GM23248 (cell line): ENCODE measurements at places on chromosomes 3 and 15. TPM values are rescaled to one million over a fixed set of nuclear protein-coding genes. Genes with fewer than 3 reads are reported as not detected.

DNA sequence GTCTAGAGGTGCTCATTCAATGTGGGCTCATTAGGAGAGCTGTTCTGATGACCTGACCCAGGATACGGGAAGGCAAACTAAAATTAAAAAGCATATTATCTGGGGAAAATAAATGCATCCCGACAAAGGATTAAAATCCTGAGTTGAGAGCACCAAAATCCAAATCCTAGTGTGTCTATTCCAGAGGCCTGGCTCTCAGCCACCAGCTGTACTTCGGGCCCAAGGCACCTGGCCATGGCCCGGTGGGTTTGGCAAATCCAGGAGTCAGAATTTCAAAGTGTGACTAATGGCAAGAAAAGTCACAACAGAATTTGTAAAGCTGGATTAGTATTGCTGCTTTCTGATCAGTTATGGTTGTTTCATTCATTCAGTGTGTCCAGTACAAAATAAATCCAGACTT lies 2.6 kb upstream of the LYSMD4 start:
- H3K4me3 ChIP-seq: no peak overlapping the region
- no peak overlapping the region for H3K27ac ChIP-seq
- DNase-seq: no peak
- H3K4me1 ChIP-seq: peaks cover 6% of the 10 kb centered on the region; the same call in 1 of the 2 replicates
- no peaks in the 10 kb centered on the region for H3K36me3 ChIP-seq

- H3K27ac ChIP-seq: no peak overlapping the region
- H3K36me3 ChIP-seq: no peaks in the 10 kb centered on the region
Observed at GRCh38 chr3:58539626-58540025, 2.6 kb upstream of the ACOX2 start.

DNA sequence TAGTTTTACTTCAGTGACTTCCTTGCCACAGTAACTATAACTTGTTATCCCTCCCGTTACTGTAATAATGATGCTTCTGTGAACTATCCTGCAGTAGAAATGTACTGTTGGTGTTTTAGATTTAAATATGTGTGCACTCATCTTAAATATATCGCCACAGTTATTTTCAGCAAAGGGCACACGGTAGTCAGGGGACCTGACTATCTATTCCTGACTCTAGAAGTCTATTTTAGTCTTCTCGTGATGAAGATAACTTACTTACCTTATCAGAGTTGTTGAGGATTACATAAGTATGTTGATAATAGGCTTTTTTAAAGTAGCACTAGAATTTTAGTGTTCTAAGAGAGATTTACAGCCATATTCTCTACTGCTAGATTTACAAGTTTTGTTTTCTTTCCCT lies 65.3 kb downstream of the ECT2 start:
- H3K4me1 ChIP-seq: no peaks in the 10 kb centered on the region
- H3K27ac ChIP-seq: no peak overlapping the region
- H3K4me3 ChIP-seq: no peak overlapping the region
- no peak for DNase-seq
- H3K36me3 ChIP-seq: peaks cover 18% of the 10 kb centered on the region

GRCh38 chr15:75456710-75457109 lies 5.2 kb upstream of the SIN3A start:
- peaks cover 21% of the 10 kb centered on the region for H3K4me1 ChIP-seq
- no peaks in the 10 kb centered on the region for H3K27me3 ChIP-seq
- H3K36me3 ChIP-seq: no peaks in the 10 kb centered on the region
- H3K27ac ChIP-seq: peak overlapping the region; percentile 91
- peak; percentile 73 for DNase-seq

DNA sequence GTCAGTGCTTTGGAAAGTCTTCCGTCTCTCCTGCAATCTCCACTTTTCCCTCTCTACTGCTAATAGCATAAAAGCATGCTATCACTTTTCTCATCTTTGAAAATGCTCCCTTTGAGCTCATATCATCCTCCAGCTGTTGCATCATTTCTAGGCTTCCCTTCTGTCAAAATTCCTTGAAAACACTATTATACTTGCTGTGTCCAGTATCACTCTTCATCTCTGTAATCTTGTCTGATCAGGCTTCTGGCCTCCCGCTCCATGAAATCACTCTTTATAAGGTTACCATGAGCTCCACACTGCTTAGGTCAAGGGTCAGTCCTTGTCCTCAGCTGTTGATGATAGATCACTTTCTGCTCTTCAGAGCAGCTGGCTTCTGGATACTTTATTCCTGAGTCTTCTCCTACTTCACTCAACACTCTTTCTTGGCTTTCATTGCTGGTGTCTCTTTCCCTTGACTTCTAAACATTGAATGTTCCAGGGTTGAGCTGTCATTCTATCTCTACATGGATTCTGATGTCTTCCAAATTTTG lies 50.9 kb upstream of the SPTSSB start:
- peaks cover 5% of the 10 kb centered on the region for H3K27me3 ChIP-seq
- no peak overlapping the region for H3K4me3 ChIP-seq
- no peak overlapping the region for H3K27ac ChIP-seq
- H3K4me1 ChIP-seq: no peaks in the 10 kb centered on the region
- DNase-seq: no peak
- H3K36me3 ChIP-seq: no peaks in the 10 kb centered on the region

- DNase-seq: no peak
- H3K4me1 ChIP-seq: peaks cover 3% of the 10 kb centered on the region; the same call in 1 of the 2 replicates
- no peak overlapping the region for H3K27ac ChIP-seq
- peaks cover 63% of the 10 kb centered on the region for H3K27me3 ChIP-seq
- H3K4me3 ChIP-seq: no peak overlapping the region
Observed at GRCh38 chr15:69891070-69891536, 206.6 kb downstream of the TLE3 start.

EIF4E3 gene
- total RNA-seq: 1.1 TPM in 2 replicates
